Left cardiac atrium (tissue), 4 donors: ENCODE measurements at places on chromosomes 1 and 21. TPM values are rescaled to one million over a fixed set of nuclear protein-coding genes. Genes with fewer than 3 reads are reported as not detected.

GRCh38 chr1:55441489-55441888, 226.3 kb upstream of the USP24 start:
- no peak for DNase-seq

- no peak for DNase-seq
Measured at GRCh38 chr21:38743772-38744529, 61.8 kb upstream of the ETS2 start.

DNA sequence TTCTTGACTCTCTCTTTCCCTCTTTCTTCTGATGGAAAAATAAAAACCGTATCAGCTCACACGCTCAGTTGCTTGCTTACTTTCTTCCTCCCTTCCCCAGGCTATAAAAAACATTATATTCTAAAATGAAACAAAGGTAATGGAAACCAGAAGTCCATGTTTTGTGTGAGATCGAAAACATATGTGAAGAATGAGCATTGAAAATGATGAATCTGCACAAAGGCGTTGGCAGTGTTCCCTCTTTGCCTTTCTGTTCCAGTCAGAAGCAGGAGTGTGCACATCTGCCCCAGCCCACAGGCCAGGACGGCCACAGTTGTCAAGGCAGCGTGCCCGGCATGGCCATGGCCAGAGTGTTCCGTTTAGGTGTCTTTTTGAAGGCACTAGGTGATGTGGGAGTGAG, 185.3 kb upstream of the USP24 start:
- no peak for DNase-seq

- no peak for DNase-seq
Measured at GRCh38 chr1:90952906-90953305, 68.9 kb downstream of the ZNF644 start.

DNA sequence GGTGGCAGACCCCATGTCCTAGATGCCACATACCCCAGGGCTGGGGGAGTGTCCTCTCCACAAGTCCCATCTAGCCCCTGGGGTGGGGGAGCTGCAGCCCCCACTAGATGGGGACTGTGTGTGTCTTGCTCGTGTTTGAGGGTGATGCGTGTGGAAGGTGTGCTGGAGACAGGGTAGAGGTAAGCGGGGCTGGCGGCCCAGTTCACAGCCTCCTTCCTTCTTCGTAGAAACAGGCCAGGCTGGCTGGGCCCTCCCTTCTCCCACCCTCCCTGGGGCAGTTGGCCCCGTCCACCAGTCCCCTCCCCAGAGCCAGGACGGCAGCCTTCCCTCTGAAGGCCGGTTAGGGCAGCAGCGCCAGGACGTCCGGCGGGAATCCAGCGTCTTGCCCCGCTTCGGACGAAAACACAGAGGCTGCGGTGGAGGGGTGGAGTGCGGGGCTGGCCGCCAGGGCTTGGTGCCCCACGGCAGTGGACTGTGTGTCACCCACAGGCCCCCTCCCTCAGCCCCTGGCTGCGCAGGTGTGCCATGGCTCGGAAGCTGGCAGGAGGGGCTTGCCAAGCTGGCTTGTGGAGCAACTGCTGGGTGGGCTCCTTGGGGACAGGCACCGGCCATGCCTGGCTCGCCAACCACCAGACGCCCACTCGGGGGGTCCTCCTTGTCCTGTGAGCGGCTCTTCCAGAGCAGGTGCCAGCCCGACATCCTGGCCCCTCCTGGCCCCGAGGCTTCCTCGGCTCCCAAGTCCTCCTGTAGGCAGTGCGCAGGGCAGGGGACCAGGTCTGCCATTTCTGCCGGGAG, 3.6 kb downstream of the PRDM16 start:
- no peak for DNase-seq

DNA sequence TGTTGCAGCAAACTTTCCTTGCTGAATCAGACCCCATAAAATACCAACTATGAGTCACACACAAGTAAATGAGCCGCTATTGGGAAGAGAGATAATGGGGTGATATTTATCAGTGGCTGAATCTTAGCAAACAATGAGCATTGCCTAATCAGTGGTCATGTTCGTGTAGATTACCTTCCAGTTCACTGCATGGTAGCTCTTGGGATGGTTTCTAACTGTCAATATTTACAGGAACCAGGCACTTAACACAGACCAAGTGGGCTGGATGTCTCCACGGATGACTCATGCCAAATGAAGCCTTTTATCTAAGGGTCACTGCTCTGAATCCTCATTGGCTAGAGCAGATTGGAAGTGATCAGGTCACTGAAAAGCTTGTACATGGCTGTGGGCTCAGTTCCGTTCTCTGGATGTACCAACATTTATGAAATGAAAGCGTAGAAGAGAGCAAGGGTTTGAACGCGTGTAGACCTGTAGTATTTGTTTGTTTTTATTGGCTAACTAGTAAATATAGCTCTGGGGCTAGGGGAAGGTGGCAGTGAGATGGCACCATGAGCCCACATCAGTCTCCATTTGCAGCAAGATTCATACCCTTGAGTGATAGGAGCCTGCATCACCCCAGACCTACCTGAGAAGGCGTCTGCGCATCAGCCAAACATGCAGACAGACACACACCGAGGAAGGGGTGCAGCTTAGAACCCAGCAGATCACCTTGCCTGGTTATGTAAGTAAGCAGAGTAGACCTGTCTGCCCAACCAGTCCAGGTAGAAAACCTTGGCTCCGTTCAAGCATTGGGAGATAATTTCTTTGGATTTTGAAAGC, 153.3 kb downstream of the TOMM20 start:
- no peak for DNase-seq

- no peak for DNase-seq
Measured at GRCh38 chr1:68197891-68198290, 34.4 kb downstream of the WLS start.

DNA sequence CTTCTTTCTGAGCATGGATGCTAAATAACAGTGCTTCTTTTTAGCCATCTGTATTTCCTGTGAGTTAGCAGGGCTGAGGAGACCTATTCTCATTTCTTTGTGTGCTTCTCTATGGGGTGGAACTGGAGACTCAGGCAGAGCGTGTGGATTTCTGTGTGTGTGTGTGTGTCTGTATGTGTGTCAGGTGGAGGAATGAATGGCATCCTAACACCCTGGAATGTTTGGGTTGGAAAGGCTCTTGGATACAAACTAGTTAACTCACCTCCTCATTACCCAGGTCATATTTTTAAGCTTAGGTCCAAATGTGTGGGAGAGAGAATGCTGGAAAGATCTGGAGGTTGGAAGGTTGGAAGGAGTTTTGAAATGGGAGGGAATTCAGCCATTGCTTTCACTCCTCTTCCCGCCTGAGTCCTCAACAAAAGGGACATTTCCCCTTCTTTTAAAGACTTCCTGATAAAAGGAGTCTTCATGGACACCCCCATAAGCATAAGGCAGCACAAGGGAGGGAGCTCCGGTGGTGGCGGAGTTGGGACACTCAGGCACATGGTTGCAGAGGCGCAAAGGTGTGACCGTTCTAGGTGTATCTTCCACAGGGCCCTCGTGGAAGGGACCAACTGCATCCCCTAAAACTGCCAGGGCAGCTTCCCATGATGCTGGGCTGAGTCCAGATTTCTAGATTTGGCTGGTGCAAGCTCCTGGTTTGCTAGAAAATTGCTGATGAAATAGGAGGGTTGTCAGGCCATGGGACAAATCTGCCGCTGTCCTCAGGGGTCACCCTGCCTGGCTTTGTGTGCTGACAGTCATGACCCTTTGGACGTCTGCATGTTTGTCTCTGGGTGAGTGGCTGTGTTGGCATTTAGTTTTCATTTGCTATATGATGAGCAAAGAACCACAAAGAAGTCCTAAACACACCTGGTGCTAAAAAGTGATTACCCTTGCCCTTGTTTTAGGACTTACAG, 37.6 kb downstream of the MTARC1 start:
- DNase-seq = no peak

- DNase-seq = no peak
Measured at GRCh38 chr1:248792342-248792741, 33.4 kb downstream of the SH3BP5L start.

The KCNJ9 gene
- 0.06 TPM for total RNA-seq

The MNDA gene
- total RNA-seq = 9.5 TPM

The DNALI1 gene
- total RNA-seq = 6.3 TPM

GRCh38 chr1:150110116-150110515, 39.6 kb upstream of the PLEKHO1 start:
- DNase-seq = no peak

DNA sequence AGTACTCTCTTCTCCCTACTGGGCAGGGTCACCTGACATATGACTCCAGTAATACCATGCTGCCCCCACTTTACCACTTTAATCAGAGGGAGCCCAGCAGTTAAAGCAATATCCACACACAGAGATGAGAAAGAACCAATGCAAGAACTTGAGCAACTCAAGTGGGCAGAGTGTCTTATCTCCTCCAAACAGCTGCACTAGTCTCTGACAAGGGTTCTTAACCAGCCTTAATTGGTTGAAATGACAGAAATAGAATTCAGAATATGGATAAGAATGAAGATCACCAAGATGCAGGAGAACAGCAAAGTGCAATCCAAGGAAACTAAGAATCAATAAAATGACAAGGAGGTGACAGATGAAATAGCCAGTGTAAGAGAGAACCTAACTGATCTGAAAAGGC, 91.0 kb downstream of the KCNT2 start:
- no peak for DNase-seq

DNA sequence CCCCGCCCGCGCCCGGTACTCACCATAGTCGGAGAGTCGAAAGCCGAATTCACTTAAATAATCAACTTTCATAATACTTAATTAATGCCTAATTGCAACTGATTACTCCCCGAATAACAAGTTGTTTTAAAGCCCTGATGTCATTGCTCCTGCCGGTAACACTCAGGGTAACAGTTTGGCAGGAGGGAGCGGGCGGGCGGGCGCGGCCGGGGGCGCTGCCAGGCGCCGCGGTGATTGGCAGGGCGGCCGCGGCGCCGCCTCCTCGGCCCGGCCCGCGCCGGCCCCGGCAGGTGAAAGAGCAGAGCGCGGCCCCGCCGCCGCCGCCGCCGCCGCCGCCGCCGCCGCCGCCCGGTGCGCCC, 102.2 kb downstream of the CASZ1 start:
- DNase-seq = no peak

GRCh38 chr1:232393444-232394146, 236.3 kb downstream of the SIPA1L2 start:
- DNase-seq = no peak

GRCh38 chr1:27517301-27517700, 27.3 kb upstream of the WASF2 start:
- DNase-seq = no peak

- DNase-seq = no peak
Measured at GRCh38 chr1:9293533-9294404, 1.1 kb downstream of the SPSB1 start.

The XCL2 gene
- total RNA-seq = 1.3 TPM
